ENCODE measurements at places on chromosomes 6 and 20. TPM values are rescaled to one million over a fixed set of nuclear protein-coding genes. Genes with fewer than 3 reads are reported as not detected.
A peak's percentile ranks its signal among the peaks of the same experiment; 100 is the strongest.

TTBK1 gene
- not detected for total RNA-seq

CD83 gene
- total RNA-seq = 0.56 TPM

TRIM38 gene
- total RNA-seq = 6.7 TPM

DNA sequence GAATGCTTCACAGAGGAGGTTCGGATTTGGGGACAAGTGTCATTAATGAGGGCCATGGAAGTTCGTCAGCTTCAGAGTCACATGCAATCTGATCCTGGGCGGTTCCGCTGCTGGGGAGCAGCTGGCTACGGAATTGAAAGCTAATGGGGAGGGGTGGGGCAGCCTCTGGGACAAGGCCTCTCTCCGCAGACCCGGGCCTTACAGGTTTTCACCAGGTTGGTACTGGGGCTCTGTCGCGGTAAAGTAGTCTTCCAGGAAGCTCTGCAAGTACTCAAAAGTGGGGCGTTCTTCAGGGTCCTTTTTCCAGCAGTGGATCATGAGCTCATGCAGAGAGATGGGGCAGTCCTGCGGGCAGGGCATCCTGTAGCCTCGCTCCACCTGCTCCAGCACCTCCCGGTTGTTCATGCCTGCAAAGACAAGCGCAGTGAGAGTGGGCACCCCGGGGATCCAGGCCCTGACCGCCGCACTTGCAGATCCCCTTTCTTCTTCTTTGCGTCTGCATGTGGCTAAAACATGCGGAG, 55.9 kb upstream of the TRAF3IP2 start:
- H3K27ac ChIP-seq = peak overlapping the region; percentile 96
- DNase-seq = peak; percentile 75
- H3K4me3 ChIP-seq = peak overlapping the region; percentile 32

DNA sequence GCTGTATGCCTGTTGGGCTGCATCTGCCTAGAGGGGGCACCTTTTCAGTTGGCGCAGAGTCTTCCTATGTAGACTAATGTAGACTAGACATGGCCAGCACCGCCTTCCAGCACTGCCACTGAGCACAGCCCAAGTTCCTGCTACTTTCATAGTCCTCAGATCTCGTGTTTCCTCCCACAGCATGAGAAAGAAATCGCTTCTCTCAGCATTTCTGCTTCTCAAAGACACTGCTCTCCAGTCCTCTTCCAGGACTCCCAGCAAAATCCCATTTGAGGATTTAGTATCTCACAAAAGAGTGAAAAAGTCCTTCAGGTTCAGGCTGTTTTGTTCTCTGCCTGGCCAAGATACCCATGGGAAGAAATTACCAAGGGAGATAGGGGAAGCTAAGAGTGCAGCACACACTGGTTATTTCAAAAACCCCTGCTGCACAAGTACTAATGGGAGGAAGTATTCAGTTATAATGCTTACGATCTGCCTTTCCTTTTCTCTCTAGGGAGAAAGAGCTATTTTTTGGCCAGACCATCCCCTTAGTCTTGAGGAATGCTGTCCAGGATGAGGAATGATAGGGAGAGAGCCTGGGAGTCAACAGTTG, 35.7 kb downstream of the OGFRL1 start:
- H3K36me3 ChIP-seq = no peaks in the 10 kb centered on the region
- DNase-seq = no peak
- H3K4me1 ChIP-seq = peaks cover 6% of the 10 kb centered on the region

GRCh38 chr6:106490436-106490835, 129.9 kb downstream of the CRYBG1 start:
- H3K4me3 ChIP-seq = no peak overlapping the region
- H3K4me1 ChIP-seq = no peaks in the 10 kb centered on the region

GRCh38 chr6:170279977-170280688, 10.7 kb downstream of the DLL1 start:
- no peaks in the 10 kb centered on the region for H3K27me3 ChIP-seq
- no peaks in the 10 kb centered on the region for H3K36me3 ChIP-seq
- peak overlapping the region; percentile 90 for H3K27ac ChIP-seq
- H3K4me1 ChIP-seq = peaks cover 26% of the 10 kb centered on the region
- DNase-seq = peak; percentile 85

- H3K4me3 ChIP-seq = peak overlapping the region; percentile 61
- H3K27ac ChIP-seq = peak overlapping the region; percentile 60
- H3K4me1 ChIP-seq = peaks cover 16% of the 10 kb centered on the region
- peaks cover 42% of the 10 kb centered on the region for H3K27me3 ChIP-seq
- no peaks in the 10 kb centered on the region for H3K36me3 ChIP-seq
Measured at GRCh38 chr6:45422503-45423110, 44.9 kb upstream of the SUPT3H start.
